ENCODE measurements at places on chromosomes 1 and 21. TPM values are rescaled to one million over a fixed set of nuclear protein-coding genes. Genes with fewer than 3 reads are reported as not detected.
A peak's percentile ranks its signal among the peaks of the same experiment; 100 is the strongest.

GRCh38 chr21:29870814-29871213 is 69.0 kb downstream of the GRIK1 start:
- no peak for DNase-seq

- DNase-seq, result no peak
Observed at GRCh38 chr1:197413564-197413963, 145.5 kb downstream of the CRB1 start.

GRCh38 chr21:33234635-33235520 is 5.1 kb downstream of the IFNAR2 start:
- no peak for DNase-seq

DNA sequence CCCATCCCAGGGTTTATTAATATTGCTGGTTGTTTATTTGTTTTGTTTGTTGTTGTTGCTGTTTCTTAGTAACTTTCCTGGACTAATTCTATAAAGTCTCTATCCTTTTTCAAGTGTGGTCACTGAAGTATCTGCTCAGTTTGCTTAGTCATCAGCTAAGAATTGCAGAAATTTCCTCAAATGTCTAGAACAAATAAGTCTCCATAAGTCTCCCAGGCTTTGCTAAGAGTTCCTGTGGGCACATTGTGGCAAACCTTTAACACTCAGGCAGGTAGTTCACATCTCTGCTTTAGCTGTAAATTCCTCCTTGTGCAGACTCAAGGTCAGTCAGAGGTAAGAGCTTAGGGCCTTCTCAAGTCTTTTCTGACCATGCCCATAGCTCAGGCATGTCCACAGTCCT is 38.9 kb upstream of the C1orf185 start:
- DNase-seq, result peak; percentile 92

Gene PLEKHO1
- 68.4 TPM for total RNA-seq

- no peak for DNase-seq
Observed at GRCh38 chr1:19563324-19564097, 78.2 kb upstream of the CAPZB start.

DNA sequence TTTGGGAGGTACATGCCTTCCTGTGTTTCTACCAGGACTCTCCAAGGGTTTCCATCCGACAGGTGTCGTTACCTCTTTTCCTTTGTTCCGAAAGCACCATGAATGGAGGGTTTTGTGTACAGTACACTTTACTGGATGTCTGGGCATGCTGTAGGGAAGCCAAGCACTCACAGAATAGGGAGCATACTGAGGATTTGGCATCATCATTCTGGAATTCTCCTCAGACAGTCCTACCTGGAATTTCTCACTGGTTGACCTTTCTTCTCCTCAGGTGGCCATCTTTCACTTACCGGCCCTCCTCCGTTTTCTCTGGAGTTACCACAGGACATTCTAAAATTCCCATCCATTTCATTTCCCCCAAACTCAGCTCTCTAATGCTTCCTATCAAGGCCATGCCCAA is 5.9 kb upstream of the MPL start:
- DNase-seq, result no peak

Gene BEND5
- total RNA-seq, result 1.9 TPM

Gene CNR2
- not detected for total RNA-seq

Gene OR2T11
- total RNA-seq, result not detected

Gene BRDT
- not detected for total RNA-seq

DNA sequence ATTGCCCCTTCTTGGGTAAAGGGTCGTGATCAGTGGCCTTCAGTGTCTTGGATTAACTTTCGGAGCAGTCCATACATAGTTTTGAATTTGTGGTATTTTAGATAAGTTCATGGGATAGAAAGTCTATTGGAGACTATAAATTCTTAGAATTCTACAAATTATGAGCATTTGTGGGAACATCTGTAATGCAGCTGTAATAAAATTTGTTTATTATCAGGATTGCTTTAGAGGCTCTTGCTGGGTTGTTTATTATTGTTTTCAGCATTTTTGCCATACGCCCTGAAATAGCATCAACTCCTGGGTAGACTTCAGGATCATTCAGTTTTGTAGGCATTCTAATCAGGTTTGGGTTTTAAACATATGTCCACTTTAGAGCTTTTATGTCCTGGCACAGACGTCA is 16.1 kb downstream of the LAMC1 start:
- DNase-seq, result no peak

Gene KRTAP19-1
- not detected for total RNA-seq

Gene GRHL3
- total RNA-seq, result 9.9 TPM

DNA sequence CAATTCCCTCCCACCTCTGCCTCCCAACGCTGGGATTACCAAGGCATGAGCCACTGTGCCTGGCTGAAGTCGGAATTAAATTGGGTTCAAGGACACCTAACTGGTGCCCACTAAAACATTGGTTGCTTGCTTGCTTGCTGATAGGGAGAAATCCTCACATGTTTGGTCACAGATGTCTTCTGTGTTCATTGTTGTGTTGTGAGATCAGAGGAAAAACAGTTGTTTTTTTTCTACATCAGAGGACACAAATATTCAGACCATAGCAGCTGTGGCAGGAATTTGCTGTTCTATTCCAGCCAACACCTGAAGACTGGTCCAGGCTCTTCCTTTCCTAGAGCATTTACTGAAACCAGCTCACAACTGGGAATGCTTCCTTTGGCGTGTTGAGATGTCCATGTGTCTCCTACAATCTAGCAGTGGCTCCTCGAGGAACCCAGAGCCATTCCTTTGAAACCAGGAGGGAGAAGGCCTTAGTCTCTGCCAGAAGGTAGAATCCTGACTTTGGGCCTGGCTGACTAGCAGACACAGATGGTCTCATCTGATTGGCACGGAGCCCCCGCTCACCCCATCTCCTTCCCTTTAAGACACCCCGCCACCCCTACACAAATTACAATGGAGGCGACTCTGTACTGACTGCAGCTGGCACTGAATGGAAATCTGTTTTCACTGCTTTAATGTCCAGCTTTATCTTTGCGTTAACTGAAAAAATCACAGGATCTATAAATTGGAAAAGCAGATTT is 24.3 kb upstream of the TRIM17 start:
- no peak for DNase-seq

Gene RPF1
- total RNA-seq, result 60.0 TPM

Gene LCE1E
- not detected for total RNA-seq

GRCh38 chr1:191579019-191579418 is 579.2 kb upstream of the RGS18 start:
- DNase-seq, result no peak

Gene OR2T2
- not detected for total RNA-seq

Gene UBL4B
- not detected for total RNA-seq

Gene LMO4
- 48.9 TPM for total RNA-seq

DNA sequence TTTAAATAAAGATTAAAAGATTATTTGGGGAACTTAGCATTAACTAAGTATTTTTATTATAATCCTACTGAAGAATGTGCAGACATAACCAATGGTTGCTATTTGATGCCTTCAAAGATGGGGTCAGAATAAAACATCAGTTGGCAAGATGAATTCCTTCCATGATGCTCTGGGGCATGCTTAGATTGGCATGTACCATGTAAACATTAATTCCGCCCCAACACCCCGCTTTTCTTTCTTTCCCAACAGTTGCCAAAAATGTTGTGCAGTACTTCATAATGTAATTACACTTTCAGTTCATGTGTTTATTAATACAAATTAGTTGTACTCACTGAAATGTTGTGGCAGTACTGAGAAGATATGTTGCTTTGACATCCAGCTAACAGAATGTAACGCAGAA is 82.6 kb downstream of the SPAG17 start:
- DNase-seq, result no peak

- DNase-seq, result no peak
Observed at GRCh38 chr1:54582566-54583306, 34.7 kb downstream of the ACOT11 start.

DNA sequence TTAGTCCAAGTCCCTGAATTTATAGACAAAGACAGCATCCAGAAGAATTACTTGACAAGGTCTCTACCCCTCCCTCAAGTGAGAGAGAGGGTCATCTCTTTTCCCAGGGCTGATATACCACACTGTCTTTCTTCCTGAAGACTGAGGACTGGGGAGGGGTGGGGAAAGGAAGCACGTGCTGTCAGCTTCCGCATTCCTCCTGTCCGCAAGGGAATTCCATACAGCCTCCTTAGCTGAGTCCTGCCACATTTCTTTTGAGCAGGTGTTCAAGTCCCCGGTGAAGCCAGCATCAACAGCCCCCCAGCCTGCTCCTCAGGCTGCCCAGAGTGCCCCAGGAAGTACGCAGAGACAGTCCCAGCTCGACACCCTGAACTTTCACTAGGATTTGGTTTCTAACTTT is 34.2 kb downstream of the PCAT6 start:
- DNase-seq, result no peak

- no peak for DNase-seq
Observed at GRCh38 chr1:158685085-158685484, 1.4 kb downstream of the SPTA1 start.

DNA sequence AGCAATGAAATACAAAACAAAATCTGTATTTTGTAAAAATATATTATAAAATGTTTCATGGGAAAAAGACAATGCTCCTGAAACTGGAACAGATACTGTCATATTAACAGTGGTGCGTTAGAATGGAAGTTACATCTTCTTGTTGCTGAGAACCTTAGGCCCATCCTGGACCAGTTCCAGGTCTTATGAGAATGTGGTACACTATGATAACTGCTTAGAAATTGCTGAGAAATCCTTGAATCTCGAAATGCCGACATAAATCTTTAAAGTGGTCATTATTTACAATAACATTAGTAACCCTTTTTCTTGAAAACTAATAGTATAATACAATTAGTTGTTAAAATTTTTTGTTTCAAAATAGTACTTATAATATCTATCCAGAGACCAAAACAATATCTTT is 747.9 kb upstream of the NCAM2 start:
- DNase-seq, result no peak

Gene TNFRSF18
- 3.1 TPM for total RNA-seq

- no peak for DNase-seq
Observed at GRCh38 chr1:57072401-57073110, 106.7 kb upstream of the C8B start.

DNA sequence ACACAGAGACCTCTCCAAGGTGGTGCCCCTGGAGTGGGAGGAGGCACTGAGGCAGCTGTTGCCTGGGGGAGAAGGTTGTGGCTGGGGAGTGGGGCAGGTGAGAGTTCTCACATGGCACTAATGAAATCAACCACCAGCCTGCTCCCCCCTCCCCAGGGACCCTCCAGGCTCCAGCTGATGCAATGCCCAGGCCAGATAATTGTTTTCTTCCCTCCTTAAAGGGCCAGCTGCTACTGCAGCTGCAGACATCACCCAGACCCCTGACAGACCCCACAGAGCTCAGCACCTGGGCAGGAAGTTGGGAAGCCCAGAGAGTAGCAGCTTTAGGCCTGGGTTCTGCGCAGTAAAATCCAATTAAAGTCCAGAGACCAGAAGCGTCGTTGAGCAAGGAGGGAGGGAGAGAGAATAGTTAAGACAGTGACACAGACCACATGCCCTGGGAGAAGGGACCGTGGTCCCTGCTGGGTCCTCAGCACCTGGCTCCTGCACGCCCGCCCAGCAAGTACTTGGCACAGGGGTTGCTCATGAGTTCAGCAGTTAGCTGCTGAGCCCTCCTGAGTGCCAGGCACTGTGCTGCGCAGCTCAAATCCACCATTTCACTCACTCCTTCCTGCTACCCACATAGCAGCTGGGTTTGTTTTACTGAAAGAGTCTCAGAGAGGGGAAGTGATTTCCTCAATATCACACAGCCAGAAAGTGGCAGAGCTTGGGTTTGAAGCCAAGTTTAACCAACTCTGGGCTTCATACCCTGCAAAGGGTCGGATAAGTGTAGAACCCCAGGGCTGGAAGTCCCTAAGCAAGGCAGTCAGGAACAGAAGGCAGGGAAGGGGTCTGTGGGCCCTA is 1.9 kb downstream of the RIMS3 start:
- DNase-seq, result no peak
